ENCODE measurements at places on chromosomes 5 and 9.

DNA sequence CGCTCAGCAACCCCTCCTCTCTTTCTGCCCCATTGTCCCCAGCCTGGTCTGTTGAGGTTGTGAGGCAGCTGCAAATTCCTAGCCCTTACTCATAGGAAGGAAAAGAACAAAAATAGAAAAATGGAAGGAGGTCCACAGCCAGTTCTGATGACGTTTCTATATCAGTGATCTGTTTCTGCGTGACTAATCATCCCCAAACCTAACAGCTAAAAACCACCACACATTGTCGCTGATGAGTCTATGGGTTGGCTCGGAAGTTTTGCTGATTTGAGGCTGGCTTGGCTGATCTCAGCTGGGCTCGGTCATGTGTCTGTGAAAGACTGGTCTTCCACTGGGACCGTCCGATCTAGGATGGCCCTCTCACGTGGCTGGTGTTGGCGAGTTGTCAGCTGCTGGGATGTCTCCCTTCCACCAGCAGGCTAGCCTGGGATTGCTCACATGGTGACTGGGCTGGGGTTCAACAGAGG, 200.6 kb upstream of the ZNF618 start:
- DNase-seq: no peak

- no peak for DNase-seq
Measured at GRCh38 chr5:72523960-72524582, 16.9 kb upstream of the ZNF366 start.

DNA sequence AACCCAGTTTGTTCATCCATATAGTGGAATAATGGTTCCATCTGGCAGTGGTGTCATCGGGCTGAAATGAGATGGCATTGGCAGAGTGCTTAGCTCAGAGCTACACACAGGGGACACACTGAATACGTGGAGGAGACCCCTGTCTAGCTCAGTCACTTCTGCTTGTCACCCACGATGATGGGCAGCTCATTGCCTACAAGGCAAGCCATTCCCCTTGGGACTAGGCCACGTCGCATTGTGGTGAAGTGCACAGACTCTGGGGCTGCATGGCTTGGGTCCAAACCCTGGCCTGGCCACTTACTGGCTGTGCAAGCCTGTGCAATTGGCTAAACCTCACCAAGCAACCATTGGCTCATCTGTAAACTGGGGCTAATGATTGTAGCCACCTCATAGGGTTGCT, 3.2 kb upstream of the FBP1 start:
- DNase-seq: no peak

GRCh38 chr9:136434580-136435169, 5.0 kb downstream of the INPP5E start:
- no peak for DNase-seq

DNA sequence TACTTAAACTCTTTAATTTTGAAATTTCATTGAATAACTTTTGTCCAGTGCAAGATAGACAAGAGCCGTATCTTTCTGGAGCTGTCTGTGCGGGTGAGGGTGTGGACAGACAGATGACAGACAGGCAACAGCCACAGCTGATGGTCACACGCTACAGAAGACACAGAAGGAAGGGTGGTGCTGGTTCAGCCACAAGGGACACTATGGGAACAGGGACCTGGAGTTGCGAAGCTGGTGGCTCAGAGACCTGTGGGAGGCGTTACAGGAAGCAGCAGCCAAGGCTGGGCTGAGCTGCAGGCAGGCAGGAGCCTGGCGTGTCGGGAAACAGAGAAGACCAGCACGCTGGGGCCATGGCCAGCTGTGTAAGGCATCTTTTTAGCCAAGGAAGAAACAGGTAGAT, 104.4 kb downstream of the WNK2 start:
- no peak for DNase-seq

- no peak for DNase-seq
Measured at GRCh38 chr5:60372786-60373185, 327.2 kb downstream of the DEPDC1B start.

GRCh38 chr9:16171911-16172310, 619.1 kb downstream of the CCDC171 start:
- no peak for DNase-seq

DNA sequence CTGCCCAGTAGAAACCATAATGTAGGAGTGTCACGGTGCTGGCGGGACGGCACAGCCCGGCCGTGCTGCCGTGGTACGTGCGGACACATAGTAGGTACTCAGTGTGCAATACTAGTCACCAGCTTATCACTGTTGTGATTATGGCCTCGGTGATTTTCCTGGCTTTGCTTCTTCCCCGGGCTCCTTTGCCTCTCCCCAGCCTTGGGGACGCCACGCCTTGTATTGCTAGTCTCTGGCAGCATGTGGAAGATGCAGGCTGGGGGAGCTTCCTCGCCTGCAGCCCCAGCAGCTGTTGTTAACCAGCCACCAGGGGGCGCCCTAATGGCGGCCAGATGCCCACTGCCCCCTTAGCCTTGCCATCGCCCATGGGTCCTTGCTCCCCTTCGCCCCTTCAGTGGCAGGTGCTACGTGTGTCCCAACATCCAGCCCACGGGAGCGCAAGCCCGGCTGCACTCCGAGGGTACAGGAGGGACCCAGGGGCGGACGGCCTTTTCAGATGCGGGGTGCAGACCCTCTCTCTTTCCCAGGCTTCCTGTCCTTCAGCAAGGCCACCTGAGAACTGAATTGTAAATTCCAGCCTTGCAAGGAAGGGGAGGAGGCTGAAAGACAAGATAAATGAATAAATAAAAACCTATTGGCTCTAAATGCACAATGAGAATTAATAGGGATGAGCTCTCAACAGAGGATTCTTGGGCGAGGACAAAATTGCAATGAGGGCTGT, 8.0 kb downstream of the NTNG2 start:
- DNase-seq: no peak

- no peak for DNase-seq
Measured at GRCh38 chr9:116628716-116629115, 58.4 kb upstream of the TRIM32 start.

DNA sequence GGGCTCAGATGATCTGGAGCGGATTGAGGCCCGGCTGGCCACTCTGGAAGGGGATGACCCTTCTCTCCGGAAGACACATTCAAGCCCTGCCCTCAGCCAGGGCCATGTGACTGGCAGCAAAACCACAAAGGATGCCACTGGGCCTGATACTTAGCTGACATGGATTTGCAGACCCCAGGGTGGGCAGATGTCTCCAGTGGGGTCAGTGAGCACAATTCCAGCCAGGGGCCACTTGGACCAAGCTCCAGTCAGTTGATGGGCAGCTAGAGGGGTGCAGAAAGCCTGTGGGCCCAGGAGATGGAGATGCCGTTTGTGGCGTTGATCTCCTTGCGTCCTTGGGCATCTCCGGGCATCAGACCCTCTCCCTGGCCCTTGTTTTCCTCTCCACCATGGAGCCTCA, 46.7 kb downstream of the PSD2 start:
- no peak for DNase-seq

GRCh38 chr9:130041648-130042405, 1.2 kb downstream of the FNBP1 start:
- DNase-seq: peak; percentile 44

DNA sequence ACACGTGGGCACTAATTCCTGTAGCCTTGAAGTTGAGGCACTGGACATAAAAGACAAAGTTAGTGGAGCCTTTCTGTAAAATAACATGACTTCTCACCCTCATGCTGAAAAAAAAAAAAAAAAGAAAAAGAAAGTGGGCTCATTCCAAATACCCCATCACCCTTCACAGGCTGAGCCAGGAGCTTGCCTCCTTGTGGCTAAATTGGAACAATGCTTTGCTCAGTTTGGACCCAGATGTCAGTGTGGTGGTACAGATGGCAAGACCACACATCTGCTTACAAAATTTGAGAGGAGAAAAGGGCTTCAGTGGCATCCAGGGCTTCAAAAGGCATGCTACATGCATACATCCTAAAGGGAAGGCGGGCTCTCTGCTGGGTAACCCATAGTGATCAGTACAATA, 342.8 kb downstream of the EBF1 start:
- DNase-seq: no peak

DNA sequence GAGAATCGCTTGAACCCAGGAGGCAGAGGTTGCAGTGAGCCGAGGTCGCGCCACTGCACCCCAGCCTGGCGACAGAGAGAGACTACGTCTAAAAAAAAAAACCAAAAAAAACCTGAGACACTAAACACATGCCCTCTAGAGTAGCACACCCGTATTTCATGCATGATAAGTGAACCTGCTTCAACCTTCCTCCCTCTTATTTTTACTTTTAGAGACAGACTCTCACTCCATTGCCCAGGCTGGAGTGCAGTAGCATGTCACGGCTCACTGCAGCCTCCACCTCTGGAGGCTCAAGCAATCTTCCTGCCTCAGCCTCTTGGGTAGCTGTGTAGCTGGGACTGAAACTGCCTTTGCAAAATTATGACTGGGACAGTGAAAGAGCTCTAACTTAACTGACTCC, 17.6 kb upstream of the NANS start:
- DNase-seq: no peak

- no peak for DNase-seq
Measured at GRCh38 chr5:1009359-1010180, 968 bp downstream of the NKD2 start.

GRCh38 chr9:116504081-116504480, 183.0 kb upstream of the TRIM32 start:
- DNase-seq: no peak

- no peak for DNase-seq
Measured at GRCh38 chr5:102737805-102738469, 17.2 kb upstream of the PAM start.

DNA sequence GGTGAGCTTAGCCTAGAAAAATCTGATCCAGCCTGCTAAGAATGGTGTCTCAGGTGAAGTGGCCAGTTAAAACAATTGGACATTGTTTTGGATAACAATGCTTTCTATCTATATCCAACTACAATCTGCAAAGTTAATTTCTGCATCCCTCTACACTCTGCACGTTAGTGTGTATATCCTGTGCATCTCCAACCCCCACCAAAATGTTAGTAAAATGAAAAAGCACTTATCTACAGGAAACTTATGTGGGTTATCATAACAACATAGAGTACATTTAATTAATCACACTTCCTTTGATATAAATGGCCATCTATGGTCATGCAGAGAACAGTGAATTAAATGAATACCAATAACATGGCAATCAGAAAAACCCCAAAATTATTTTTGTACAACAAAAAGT, 158.7 kb downstream of the NFIB start:
- no peak for DNase-seq

- DNase-seq: no peak
Measured at GRCh38 chr5:58403822-58404433, 56.0 kb downstream of the PLK2 start.
